ENCODE measurements at places on chromosomes 1 and 21.

GRCh38 chr21:45857761-45858160, 123.8 kb upstream of the COL6A1 start:
- no peak for DNase-seq

GRCh38 chr1:53562291-53562980, 103.2 kb downstream of the DMRTB1 start:
- no peak for DNase-seq

DNA sequence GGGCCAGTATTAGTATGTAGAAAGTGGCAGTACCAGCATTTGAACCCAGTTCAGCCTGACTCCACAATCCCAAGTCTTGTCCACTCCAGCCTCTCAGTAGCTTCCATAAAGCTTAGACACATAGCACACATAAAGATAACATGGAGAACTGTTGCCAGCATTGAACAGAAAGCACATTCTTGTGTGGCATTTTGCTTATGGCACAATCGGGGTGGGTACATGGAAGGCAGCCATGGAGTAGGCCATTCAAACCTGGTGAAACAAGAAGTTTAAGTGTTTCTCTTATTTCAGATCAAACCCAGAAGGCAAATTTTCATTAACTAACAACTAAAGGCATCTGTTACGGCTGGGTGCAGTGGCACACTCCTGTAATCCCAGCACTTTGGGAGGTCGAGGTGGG, 102.7 kb downstream of the HIVEP3 start:
- no peak for DNase-seq

GRCh38 chr1:25620211-25620610, 3.6 kb downstream of the MAN1C1 start:
- DNase-seq = no peak

DNA sequence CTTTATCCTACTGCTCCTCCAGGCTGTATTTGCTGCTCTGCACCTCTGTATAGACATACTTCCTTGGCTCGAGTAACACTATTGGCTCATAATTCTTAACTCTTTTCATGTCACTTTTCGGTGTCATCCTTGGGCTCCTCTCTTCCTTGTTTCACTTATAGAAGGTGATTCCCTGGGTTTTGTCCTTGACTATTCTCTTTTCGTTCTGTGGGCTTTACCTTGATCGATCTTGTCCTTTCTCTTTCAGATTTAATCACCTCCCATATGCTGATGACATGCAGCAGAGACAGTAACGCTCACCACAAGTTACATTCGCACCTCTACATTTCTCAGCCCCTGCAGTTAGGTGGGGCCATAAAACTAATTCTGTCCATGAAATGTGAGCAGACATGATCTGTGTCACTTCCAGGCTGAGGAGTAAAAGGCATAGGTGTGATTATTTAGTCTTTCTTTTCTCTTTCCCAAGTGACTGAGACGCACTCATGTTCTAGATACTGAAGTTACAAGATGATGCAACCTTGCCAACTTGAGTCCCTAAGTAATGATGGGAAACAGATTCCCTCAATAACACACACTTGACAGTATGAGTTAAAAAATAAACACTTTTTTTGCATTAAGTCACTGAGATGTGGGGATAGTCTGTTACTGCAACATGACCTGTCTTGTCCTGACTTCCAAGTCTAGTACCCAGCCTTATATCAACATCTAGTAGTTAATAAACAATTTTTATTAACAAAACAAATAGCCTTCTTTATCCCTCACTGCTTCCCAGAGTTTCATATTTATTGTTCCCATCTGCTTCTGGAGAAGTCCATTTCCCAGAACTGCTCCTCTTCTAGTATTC, 49.9 kb upstream of the HAO2 start:
- no peak for DNase-seq

GRCh38 chr1:19894218-19894617, 12.0 kb downstream of the OTUD3 start:
- DNase-seq = no peak

- no peak for DNase-seq
Observed at GRCh38 chr1:54871275-54872035, 15.5 kb downstream of the DHCR24 start.

- peak; percentile 48 for DNase-seq
Observed at GRCh38 chr1:193799948-193800690, 613.7 kb upstream of the B3GALT2 start.

GRCh38 chr21:26169061-26169610, 1.4 kb downstream of the APP start:
- peak; percentile 71 for DNase-seq

GRCh38 chr1:161374373-161374772, 6.7 kb upstream of the CFAP126 start:
- peak; percentile 13 for DNase-seq

DNA sequence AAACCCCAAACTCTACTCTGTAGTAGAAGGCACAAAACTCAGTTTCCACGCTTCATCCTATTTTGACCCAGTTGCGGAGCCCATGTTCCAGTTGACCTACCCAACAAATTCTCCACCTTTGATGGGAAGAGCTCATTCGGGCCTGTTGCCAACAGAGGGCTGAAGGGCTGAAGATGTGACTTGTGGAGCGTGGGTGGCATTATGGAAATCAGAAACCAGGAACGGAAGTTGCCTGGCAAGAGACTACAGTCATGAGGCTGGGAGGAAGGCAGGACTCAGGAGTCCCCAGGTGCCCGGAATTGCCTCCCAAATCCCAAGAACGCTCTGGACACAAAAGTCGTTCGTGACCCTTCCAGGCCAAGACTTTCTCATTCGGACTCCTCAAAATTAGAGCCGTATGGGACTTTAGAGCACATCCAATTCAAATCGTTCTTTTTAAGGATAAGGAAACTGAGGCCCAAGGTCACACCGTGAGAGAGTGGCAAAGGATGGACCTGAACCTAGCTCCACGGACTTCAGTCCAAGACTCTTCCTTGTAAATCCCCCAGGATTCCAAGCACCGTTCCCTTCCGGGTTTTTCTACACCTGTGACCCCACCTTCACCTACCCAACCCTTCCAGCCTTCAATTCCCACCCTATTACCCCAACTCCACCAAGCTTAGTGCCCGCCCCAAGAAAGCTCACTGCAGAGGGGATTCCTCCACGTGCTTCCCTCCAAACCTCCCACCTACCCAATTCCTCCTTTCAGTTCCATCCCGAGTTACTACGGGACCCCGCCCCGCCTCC, 739 bp downstream of the SMG5 start:
- peak; percentile 31 for DNase-seq

- peak; percentile 13 for DNase-seq
Observed at GRCh38 chr1:199546323-199546722, 481.2 kb upstream of the NR5A2 start.

- DNase-seq = peak; percentile 7
Observed at GRCh38 chr1:108049178-108049819, 84.3 kb upstream of the VAV3 start.

GRCh38 chr21:46562472-46562871, 42.4 kb downstream of the S100B start:
- DNase-seq = no peak

DNA sequence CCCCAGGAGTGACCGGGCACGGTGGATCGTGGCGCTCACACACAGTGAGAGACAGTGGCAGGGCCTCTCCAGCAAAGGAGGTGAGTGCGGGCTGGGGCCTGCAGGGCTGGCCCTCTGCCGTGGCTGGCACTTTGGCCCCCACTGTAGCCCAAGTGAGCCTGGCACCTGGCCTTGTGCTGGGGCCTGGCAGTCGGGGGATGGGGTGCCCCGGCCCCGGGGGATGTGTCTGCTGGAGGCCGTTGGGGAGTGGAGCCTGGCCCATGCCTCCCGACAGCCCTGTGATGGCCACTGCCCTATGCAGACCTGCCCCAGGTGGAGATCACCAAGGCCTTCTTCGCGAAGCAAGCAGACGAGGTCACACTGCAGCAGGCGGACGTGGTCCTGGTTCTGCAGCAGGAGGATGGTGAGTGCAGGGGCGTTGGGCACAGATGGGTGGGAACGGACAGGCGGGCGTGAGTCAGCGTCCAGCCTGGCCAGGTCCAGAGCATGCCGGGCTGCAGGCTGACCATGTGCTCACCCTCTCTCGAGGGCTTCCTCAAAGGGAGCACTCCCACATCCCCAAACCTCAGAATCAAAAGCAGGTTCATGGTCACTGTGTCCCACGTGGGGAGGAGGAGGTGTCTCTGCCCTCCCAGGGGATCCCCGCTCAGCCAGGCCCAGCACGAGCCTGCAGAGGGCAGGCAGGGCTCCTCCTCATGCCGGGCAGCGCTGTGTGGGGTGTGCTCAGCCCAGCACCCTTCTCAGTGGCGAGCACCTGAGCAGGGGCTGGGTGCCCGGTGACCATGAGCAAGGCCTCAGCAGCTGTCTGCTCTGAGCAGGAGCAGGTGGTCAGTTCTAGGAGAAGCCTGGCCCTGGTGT, 25.3 kb downstream of the ARHGEF16 start:
- no peak for DNase-seq

- DNase-seq = no peak
Observed at GRCh38 chr1:203122159-203122558, 5.4 kb upstream of the ADORA1 start.

DNA sequence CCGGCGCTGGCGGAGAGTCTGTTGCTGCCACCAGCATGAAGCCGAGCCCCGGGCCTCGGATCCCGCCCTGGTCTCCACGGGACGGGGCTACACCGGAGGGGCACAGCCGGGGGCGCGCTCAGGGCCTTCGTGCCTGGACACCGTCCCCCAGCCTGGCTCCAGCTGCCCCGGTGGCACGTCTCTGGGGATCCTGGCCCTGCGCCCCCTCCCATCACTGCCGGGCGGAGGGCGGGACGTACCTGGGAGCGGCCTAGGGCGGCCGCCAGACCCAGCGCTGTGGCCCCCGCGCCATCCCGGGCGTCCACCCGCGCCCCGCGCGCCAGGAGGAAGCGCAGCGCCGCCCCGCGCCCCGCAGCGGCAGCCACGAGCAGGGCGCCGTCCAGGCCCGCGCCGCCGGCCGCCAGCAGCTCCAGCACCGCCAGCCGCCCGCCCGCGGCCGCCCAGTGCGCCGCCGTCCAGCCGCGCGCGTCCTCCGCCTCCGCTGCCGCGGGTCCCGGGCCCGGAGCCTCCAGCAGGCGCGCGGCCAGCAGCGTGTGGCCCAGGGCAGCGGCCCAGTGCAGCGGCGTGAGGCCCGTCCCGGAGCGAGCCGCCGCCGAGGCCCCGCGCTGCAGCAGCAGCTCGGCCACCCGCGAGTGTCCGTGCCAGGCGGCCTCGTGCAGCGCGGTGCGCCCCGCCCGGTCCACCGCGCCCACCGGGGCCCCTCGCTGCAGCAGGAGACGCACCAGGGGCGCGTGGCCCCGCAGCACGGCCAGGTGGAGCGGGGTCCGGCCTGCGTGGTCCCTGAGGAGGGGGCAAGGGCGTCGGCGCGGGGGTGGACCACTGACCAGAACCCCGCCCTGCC, 1.0 kb downstream of the ANKRD65 start:
- peak; percentile 17 for DNase-seq

- no peak for DNase-seq
Observed at GRCh38 chr1:115666702-115667101, 24.9 kb downstream of the VANGL1 start.

DNA sequence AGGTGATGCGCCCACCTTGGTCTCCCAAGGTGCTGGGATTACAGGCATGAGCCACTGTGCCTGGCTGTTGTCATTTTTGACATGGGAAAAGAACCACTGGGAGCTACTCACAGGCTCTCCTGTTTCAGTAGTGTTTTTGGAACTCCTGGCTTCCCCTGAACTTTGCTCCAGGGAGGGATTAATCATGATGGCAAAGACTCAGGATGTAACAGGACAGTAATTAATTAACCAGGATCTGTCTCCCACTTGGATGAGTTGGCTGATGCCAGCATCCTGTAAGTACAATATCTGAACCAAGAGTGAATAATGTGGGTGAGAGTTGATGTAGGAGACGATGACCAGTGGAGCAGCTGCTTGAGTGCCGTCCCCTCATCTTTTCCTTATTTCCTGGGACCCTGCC, 4.9 kb downstream of the SFT2D2 start:
- DNase-seq = no peak

GRCh38 chr1:2446394-2446793, 29.7 kb upstream of the PLCH2 start:
- no peak for DNase-seq

GRCh38 chr1:227043755-227044154, 103.7 kb downstream of the COQ8A start:
- peak; percentile 49 for DNase-seq

GRCh38 chr1:34113887-34114286, 51.1 kb downstream of the CSMD2 start:
- peak; percentile 27 for DNase-seq

GRCh38 chr1:59641836-59642235, 172.9 kb upstream of the HOOK1 start:
- peak; percentile 51 for DNase-seq

- no peak for DNase-seq
Observed at GRCh38 chr1:208728815-208729214, 484.6 kb upstream of the PLXNA2 start.

GRCh38 chr1:239856924-239857323, 234.8 kb upstream of the FMN2 start:
- DNase-seq = no peak

- DNase-seq = no peak
Observed at GRCh38 chr1:155127967-155128754, 485 bp downstream of the EFNA1 start.

GRCh38 chr1:36268981-36269380, 37.2 kb upstream of the SH3D21 start:
- DNase-seq = no peak

DNA sequence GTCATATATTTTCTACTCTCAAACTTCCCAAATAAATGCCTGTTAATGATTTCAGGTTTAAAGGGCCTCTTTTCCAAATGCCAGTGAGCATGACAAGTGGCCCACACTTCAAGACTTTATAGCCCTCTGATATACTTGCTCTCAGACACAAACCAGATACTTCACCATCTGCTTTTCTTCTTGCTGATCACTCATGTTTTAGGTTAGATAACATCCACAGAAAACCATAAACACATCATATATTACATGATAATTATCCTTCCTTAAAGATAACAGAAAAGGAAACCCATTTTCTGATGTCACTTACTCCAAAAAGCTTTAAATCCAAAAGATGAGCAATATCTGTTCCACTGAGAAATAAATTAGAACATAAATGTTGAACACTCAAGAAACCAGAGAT, 723.5 kb downstream of the LTN1 start:
- no peak for DNase-seq

GRCh38 chr1:110628323-110629105, 22.4 kb upstream of the KCNA2 start:
- DNase-seq = no peak

GRCh38 chr1:31509124-31510072, 66.9 kb upstream of the TINAGL1 start:
- DNase-seq = no peak

- DNase-seq = peak; percentile 28
Observed at GRCh38 chr1:42747125-42747524, 7.1 kb upstream of the CLDN19 start.

DNA sequence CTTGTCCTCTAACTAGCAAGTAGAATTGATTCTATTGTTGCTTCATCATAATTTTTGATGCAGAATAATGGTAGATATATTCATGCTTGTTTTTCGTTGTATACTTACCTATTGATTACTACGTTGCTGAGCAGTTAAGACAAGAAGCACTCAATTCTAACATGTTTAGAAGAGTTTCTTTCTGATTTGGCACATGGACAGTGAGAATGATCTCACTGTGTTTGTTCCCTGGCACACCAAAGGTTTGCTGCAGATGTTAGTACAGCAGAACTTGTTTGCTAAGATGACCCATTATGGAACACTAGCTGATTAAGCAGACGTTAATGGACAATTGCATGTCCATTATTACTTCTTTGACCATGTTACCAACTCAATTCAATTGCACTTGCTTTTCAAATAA, 184.7 kb upstream of the SGIP1 start:
- DNase-seq = no peak
